Hair follicular keratinocyte (primary cell): ENCODE measurements at places on chromosomes 4 and X. TPM values are rescaled to one million over a fixed set of nuclear protein-coding genes. Genes with fewer than 3 reads are reported as not detected.

The GIMD1 gene
- total RNA-seq, result not detected in 2 replicates

The HSFX1 gene
- total RNA-seq, result 0.08 TPM in 2 replicates

The PPP4R3C gene
- total RNA-seq, result not detected in 2 replicates

The AFF2 gene
- not detected in 2 replicates for total RNA-seq

The SNCA gene
- total RNA-seq, result 51.6 and 59.9 TPM in 2 replicates

The PHKA1 gene
- total RNA-seq, result 6.7 and 11.8 TPM in 2 replicates

The MXRA5 gene
- 0.68 and 4.4 TPM in 2 replicates for total RNA-seq

The SMARCAD1 gene
- 13.6 and 14.2 TPM in 2 replicates for total RNA-seq

The PRR32 gene
- not detected in 2 replicates for total RNA-seq

The NSUN7 gene
- 0.16 and 0.34 TPM in 2 replicates for total RNA-seq

The BMP3 gene
- not detected in 2 replicates for total RNA-seq

The NIPAL1 gene
- 9.4 and 13.7 TPM in 2 replicates for total RNA-seq

The XAGE1A gene
- not detected in 2 replicates for total RNA-seq

The TBC1D9 gene
- total RNA-seq, result 10.0 and 12.2 TPM in 2 replicates

The PNMA5 gene
- not detected in 2 replicates for total RNA-seq

The P2RY10 gene
- total RNA-seq, result not detected in 2 replicates
